ENCODE measurements at places on chromosomes 1 and 21. TPM values are rescaled to one million over a fixed set of nuclear protein-coding genes. Genes with fewer than 3 reads are reported as not detected.

- H3K27me3 ChIP-seq: no peaks in the 10 kb centered on the region
- peaks cover 10% of the 10 kb centered on the region for H3K4me1 ChIP-seq
- peak overlapping the region; percentile 94 for H3K27ac ChIP-seq
- H3K4me3 ChIP-seq: peak overlapping the region; percentile 55
- peak; percentile 91 for DNase-seq
Observed at GRCh38 chr1:3772027-3772714, 378 bp upstream of the SMIM1 start.

DNA sequence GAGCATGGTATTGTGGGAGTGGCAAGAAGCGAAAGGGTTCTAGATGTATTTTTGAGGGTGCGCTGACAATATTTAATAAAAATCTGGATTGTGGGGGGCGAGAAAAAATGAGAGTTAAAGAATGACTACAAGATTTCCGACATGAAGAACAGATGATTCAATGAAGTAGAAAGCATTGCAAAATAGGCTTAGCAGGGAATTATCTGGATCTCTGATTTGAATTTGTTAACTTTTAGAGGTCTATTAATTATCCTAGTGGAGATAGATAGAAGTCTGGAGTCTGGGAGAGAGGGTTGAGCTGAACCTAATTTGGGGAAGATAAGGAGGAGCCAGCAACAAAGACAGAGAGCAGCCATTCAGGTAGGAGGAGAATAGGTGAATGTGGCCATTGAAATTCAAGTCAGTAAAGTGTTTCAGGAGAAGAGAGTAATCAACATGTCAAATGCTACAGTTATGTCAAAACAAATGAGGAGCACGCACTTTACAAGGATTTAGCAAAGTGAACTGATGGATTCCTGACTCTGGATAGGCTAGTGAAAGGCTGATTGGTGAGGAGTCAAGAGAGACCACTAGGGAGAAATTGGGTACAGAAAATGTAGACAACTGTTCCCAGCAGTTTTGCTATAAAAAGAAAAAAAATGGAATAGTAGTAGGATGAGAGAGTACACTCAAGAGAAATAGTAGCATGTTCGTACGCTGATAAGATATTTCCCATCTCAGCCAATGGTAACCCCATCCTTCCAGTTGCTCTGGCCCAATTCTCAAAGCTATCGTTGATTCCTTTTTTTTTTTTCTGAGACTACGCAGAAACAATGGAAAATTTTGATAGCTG, 393.2 kb upstream of the CXADR start:
- H3K27ac ChIP-seq: peak overlapping the region; percentile 62
- H3K27me3 ChIP-seq: no peaks in the 10 kb centered on the region
- DNase-seq: no peak
- H3K4me3 ChIP-seq: no peak overlapping the region
- no peaks in the 10 kb centered on the region for H3K36me3 ChIP-seq

DNA sequence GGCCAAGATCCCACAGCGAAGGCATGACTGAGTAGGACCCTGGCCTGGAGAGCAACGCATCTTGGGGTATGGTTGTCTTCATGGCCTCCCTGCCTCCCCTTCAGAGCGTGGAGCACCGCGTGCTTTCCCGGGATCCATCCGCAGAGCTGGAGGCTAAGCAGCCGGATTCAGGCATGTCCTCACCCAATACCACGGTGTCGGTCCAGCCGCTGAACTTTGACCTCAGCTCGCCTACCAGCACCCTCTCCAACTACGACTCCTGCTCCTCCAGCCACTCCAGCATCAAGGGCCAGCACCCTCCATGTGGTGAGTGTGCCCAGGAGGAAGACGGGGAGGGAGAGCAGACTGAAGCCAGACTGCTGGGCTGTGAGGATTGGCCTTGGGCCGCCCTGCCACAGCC, 19.8 kb downstream of the ESPN start:
- no peaks in the 10 kb centered on the region for H3K4me1 ChIP-seq

GRCh38 chr1:215710036-215710898, 143.2 kb downstream of the KCTD3 start:
- DNase-seq: no peak
- no peaks in the 10 kb centered on the region for H3K4me1 ChIP-seq
- no peak overlapping the region for H3K4me3 ChIP-seq

DNA sequence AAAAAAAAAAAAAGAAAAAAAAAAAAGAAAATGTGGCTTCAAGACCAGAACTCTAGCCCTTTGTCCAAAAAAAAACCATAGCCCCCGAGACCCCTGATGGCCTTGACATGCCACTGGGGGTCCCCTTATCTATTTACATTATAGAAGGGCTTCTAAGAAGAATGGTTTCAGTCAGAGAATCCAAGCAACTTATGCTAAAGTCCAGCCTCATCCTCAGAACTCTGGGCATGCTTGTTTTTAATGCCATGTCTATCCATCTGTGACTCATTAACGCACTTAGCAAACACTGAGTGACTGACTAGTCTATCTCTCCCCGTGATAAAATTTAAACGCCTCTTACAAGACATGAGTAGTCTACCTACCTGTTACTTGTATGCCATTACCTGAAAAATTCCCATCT, 29.3 kb downstream of the ERG start:
- DNase-seq: no peak
- no peaks in the 10 kb centered on the region for H3K4me1 ChIP-seq
- H3K27me3 ChIP-seq: no peaks in the 10 kb centered on the region
- no peak overlapping the region for H3K4me3 ChIP-seq
- H3K36me3 ChIP-seq: no peaks in the 10 kb centered on the region

- no peak for DNase-seq
- H3K27ac ChIP-seq: no peak overlapping the region
- no peaks in the 10 kb centered on the region for H3K4me1 ChIP-seq
Observed at GRCh38 chr1:16061266-16061665, 12.2 kb downstream of the FAM131C start.

SPRR1B gene
- not detected for total RNA-seq

SRGAP2C gene
- 31.0 TPM for total RNA-seq

All from uterus (tissue), 4 donors.